ENCODE measurements at places on chromosomes 16 and 17.

DNA sequence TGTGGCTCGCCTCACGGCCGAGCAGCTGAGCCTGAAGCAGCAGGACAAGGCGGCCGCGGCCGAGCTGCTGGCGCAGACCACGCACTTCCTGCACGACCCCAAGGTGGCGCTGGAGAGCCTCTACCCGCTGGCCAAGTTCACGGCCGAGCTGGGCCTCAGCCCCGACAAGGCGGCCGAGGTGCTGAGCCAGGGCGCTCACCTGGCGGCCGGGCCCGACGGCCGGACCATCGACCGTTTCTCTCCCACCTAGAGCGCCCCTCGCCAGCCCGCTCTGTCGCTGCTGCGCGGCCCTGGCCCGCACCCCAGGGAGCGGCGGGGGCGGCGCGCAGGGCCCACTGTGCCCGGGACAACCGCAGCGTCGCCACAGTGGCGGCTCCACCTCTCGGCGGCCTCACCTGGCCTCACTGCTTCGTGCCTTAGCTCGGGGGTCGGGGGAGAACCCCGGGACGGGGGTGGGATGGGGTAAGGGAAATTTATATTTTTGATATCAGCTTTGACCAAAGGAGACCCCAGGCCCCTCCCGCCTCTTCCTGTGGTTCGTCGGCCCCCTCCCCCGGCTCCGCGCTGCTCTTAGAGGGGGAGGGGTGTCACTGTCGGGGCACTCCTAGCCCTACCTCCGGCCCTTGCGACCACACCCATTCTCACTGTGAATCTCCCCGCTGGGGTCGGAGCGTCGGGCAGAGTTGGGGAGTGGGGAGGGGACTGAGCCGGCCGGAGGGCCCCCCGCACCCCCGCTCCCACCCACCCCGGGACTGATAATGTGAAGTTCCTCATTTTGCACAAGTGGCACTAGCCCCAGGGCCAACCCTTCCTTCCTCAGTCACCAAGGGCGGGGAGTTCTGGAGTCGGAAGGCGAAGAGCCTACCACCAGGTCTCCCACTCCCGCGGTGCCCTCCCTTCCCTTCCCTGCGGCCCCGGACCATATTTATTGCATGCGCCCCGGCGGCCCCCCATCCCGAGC is 4.0 kb downstream of the HIC1 start:
- DNase-seq, result peak; percentile 61

- DNase-seq, result peak; percentile 76
Measured at GRCh38 chr17:82871056-82871775, 31.4 kb upstream of the ZNF750 start.

DNA sequence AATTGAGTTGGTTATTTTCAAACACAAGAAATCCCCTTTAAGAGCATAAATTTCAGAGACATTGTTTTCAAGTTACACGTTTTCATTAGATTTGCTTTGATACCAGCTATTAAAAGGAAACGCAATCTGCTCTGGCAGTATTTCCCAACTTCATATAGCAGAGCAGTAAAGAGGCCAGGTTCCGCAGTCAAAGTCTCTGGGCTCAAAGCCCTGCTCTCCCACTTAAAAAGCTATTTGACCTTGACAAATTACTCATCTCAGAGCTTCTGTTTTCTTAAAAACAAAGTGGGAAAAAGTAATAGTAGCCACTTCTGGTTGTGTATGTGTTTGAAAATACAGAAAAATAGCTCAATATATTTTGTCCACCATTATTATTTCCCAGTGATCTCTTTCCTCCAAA is 89.7 kb upstream of the CDYL2 start:
- no peak for DNase-seq

GRCh38 chr17:69093279-69093789 is 32.6 kb upstream of the ABCA9 start:
- DNase-seq, result no peak

- no peak for DNase-seq
Measured at GRCh38 chr17:18015593-18015992, 23.4 kb downstream of the ATPAF2 start.

DNA sequence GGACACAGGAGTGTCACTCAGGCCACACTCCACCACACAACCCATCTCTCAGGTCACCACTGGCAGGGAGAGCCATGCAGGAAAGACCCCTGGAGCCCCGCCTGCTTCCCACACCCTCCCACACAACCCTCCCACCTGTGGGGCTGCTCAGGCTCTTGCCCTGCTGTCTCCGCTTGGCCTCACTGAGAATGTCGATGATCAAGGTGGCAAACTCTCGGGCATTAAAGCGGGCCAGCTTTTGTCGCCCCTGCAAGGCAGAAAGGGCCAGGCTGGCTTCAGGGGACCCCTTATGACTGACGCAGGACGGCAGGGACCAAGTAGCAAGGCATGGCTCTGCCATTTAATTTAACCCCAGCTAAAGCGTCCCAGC is 8.5 kb downstream of the TP53I13 start:
- no peak for DNase-seq

DNA sequence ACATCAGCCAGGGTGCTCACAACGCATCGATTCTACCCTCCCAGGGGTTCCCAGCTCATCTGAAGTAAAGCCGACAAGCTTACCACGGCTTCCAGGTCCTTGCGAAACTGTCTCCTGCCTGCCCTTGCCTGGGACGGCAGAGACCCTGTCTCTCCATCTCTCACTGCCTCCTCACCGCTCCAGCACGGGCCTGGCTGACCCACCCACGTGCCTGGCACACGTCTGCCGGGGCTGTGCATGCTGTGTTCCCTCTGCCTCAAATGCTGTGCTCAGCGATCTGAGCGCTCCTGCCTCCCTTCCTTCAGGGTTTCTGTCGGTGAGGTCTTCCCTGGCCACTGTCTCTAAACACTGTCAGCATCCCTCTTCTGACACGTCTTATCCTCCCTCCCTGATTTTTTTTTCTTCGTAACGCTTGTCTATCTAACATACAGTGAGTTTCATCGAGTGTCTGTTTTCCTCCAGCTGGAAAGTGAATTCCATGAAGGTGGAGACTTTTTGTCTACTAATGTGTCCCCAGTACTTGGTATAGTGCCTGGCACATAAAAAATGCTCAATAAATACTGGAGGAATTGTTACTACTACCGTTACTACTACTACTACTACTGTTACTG is 208.4 kb downstream of the IRF8 start:
- no peak for DNase-seq

GRCh38 chr16:68781784-68782183 is 44.7 kb downstream of the CDH1 start:
- DNase-seq, result no peak

DNA sequence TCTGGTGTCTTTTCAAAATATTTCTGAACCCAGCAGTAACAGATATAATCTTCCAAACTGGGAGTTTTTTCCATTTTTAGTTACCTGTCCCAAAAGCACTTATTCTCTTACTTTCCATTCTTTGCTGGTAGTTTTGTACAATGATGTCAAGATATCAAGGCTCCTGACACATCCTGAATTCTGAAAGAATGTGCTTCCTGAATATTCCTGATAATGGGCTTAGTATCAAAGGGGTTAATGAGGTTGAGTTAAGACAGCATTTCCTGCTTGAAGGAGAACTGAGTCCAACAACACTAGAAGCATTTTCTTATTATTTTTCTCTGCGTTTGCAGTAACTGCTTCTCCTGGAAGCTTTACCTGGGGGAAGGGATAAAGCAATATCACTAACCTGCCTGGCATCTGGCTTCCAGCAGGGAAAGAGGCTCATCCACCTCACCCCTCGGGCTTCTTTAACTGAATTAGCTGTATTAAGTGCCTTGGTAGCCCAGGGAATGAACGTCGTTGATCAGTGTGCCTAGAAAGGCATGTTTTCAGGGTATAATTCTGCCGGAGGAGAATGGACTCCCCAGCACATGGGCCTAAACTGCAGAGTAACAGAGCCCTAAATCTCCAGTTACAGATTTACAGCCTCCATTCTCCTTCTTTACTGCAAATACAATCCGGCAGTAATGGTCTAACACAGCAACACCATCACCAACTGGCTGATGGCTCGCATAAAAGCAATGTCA is 134.4 kb downstream of the SNX11 start:
- DNase-seq, result no peak

DNA sequence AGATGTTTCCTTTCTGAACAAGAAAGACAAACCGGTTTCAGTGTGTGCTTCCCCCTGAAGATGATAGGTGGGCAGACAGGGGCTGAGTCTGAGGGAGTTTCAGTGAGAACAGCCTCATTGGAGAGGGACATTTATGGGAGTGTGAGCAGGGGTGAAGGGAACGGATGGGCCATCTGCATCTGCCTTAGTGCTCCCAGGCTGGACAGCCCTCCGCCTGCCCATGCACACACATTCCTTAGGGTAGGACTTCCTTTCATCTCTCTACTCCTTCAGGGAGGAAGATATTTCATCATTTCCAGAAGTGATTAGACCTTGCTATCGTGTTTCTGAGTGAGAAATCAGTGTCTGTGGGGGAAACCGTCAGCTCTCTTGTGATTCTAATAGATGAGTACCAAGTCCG is 3.8 kb downstream of the SHISA6 start:
- no peak for DNase-seq

DNA sequence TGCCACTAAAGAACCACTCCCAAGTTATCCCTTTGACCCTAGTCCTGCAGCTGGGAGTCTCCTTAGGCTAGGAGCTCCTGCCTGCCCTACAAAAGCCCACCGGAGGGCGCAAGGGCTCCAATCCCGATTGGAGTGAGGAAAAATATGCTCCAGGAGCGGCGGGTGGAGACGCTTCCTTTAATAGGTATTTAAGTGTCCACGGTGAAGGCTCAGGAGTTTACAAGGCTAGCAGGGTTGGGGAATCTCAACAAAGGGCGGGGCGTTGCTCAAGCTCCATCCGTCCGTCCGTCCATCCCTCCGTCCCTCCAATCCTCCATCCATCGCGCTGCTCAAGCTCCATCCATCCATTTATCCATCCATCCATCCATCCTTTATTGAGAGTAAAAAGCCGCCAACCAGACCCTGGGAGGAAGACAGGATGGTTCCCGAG is 556 bp upstream of the SPNS1 start:
- DNase-seq, result no peak

GRCh38 chr17:29407856-29408255 is 17.7 kb downstream of the TAOK1 start:
- DNase-seq, result no peak
